ENCODE measurements at places on chromosomes 4 and X.

DNA sequence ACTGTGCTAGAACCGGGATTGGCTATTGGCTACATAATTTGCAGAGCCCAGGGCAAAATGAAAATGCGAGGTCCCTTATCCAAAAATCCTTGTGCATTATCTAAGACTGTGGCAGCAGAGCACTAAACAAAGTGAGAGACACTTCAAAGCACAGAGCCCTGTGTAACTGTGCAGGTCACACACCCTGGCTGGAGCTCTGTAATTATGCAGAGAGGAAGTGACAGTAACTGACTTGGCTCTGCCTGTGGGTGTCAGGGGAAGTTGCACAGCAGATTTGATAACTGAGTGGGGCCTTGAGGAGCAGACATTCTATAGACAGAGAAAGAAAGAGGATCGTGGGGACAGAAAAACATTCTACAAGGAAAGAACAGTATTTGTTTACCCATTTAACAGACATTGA is 173.5 kb upstream of the FMR1 start:
- DNase-seq = no peak

GRCh38 chrX:115649461-115650063 is 88.6 kb downstream of the PLS3 start:
- DNase-seq = no peak

GRCh38 chr4:140186651-140187315 is 32.8 kb upstream of the MAML3 start:
- no peak for DNase-seq

DNA sequence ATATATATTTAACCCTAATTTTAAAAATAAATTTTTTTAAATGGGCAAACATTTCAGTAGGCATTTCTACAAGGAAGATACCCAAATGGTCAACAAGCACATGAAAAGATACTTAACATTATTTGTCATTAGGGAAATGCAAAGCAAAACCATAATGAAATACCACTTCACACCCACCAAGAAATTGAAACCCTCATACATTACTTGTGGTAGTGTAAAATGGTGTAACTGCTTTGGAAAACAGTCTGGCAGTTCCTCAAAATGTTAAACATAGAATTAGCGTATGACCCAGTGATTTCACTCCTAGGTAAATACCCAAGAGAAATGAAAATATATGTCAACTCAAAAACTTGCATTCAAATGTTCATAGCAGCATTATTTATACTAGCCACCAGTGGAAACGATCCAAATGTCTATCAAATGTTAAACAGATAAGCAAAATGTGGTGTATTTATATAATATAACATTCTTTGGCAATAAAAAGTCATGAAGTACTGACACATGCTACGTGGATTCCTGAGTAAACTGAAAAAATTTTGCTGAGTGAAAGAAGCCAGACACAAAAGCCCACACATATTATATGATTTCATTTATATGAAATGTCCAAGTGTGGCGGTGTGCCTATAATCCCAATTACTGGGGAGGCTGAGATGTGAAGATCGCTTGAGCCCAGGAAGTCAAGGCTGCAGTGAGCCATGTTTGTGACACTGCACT is 16.6 kb downstream of the TRIM2 start:
- no peak for DNase-seq

DNA sequence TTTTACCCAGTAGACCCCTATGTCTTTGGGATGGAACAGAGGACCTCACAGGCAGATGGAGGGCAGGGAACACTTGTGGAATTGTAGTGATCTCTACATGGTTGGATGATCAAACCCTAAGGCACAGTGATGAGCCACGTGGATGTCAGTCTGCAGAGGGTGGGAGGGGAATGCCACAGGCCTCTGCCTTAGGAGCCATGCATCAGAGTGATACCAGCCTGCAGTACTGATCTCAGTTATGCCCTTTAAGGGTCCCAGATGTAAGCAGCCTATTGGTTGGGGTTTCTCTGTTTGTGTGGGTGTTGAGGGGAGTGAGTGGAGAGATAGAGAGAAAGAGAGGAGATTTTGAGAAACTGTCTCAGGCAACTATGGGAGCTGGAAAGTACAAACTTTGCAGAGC is 39.9 kb upstream of the XAGE1B start:
- DNase-seq = no peak

All from stimulated activated CD4-positive, alpha-beta T cell treated with anti-CD3 and anti-CD28 coated beads, Interleukin-2, amount 100 ng/mL, for 48 hours (primary cell).